Fibroblast of mammary gland (primary cell): ENCODE measurements at places on chromosomes 7 and 10.

- no peak for DNase-seq
These were observed 16.7 kb upstream of the C10orf90 start for GRCh38 chr10:126687121-126687606.

DNA sequence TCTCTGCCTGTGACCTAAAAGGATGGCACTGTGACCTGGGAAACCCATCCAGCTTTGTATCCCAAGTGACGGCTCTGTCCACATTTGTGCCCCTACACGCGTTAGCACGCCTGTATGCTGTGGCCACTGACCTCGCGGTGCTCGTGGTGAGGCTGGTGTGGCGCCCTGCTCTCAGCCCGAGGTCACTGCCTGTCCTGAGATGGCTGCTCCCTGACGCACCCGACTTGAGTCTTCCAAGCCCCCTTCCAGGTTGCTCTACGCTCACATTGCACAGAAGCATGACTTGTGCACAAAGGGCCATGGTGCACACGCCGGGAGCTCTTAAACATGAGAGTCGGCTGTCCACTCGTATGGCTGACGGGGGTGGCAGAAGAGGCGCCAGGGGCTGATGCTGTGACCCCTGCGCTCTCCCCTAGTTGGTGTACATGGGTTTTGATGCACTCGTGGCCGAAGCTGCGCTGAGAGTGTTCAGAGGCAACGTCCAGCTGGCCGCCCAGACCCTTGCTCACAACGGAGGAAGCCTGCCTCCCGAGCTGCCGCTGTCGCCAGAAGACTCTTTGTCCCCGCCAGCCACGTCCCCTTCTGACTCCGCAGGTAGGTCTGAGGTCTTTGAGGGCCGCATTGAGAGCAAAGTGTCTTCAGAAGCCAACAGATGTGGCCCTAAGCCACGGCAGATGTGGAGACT is 33.5 kb downstream of the WDR86 start:
- no peak for DNase-seq

GRCh38 chr10:4177791-4178190 is 392.8 kb upstream of the KLF6 start:
- no peak for DNase-seq

DNA sequence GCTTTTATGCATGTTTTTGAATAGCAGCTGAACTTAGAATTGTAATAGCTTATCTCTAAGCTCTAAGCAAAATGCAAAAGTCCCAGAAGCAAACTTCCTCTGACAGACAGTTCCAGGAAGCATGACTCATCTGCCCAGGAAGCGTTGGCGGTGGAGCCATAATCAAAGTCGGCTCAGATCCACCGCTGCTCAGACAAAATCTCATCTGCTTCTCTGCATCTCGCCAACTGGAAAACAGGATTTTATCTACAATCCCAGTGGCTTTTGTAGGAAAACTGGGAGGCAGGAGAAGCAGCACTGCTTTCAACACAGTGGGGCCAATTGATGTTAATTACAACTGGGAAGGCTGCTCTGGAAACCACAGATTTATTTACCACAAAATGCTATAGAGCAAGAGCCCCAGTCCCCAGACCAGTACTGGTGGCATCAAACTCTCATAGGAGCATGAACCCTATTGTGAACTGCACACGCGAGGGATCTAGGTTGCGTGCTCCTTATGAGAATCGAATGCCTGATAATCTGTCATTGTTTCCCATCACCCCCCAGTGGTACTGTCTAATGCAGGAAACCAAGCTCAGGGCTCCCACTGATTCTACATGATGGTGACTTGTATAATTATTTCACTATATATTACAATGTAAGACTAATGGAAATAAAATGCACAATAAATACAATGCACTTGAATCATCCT is 99.9 kb downstream of the CUBN start:
- DNase-seq: peak; percentile 90

- no peak for DNase-seq
These were observed 18.3 kb downstream of the SGPL1 start for GRCh38 chr10:70834021-70834420.

GRCh38 chr10:787933-788651 is 98.6 kb upstream of the DIP2C start:
- peak; percentile 82 for DNase-seq

GRCh38 chr10:86686972-86687371 is 18.7 kb downstream of the LDB3 start:
- no peak for DNase-seq
